NCI-H1436 (cell line): ENCODE measurements at places on chromosomes 7 and 10.

DNA sequence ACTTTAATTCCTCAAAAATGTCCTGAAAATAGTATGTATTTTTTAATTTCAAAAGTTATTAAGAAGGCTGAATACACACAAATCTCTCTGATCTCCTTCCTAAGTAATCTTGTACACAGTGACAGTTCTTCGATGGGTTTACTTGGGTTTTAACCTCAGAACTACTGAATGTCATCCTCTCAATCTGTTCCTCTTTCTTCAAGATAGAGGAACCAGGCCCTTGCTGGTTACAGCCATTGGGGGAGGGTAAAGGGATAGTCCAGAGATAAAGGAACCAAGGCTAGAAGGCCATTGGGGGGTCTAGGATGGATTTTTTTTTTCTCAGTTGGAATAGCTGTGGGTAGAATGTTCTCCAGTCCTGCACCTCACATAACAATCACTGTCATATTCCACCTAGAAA, 224.9 kb downstream of the SKIDA1 start:
- DNase-seq, result no peak

GRCh38 chr10:10865303-10865702, 152.4 kb upstream of the CELF2 start:
- DNase-seq, result no peak

- DNase-seq, result no peak
Observed at GRCh38 chr10:99296605-99297004, 32.6 kb upstream of the CNNM1 start.

GRCh38 chr7:28132959-28133870, 47.4 kb downstream of the JAZF1 start:
- no peak for DNase-seq

- DNase-seq, result no peak
Observed at GRCh38 chr7:72152161-72153131, 259.7 kb downstream of the CALN1 start.

GRCh38 chr7:98470485-98471240, 69.8 kb upstream of the BAIAP2L1 start:
- DNase-seq, result no peak

DNA sequence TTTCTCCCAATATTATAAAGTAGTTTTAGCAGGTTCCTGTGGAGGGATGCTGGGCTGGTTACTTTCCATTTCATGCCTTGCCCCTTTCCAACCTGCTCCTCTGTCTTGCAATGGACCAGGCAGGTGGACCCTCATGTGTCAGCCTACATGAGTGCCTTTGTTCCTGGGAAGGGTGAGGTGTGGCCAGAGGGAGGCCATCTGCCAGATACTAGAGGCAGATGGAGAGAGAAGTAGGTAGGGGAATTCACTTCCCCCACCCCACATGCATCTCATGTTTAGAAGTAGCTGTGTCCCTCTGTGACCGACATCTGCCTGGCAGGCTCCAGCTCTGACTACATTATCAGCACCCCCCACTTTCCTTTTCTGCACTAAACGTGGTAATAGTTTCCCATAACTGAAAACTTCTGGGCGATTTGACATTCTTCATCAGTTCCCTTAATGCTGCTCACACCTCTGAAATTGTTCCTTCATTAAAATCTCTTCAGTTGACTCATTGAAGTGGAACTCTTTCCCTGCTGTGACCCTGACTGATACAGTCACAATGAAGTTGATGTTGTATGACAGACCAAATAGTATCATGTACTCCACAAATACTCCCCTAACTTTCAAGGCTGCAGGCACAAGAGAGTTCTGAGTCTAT, 396.3 kb upstream of the FZD8 start:
- DNase-seq, result no peak

- DNase-seq, result no peak
Observed at GRCh38 chr10:90141791-90142190, 440.4 kb downstream of the KIF20B start.

DNA sequence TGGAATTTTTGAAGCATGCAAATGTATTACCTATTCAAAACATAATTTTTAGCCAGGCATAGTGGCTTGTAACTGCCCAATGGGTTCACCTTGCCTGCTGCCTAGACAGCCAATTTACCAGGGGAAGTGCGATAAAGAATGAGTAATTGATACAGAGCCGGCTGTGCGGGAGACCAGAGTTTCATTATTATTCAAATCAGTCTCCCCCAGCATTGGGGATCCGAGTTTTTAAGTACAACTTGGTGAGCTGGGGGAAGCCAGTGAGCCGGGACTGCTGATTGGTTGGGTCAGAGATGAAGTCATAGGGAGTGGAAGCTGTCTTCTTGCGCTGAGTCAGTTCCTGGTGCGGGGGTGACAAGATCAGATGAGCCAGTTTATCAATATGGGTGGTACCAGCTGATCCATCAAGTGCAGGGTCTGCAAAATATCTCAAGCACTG, 29.1 kb upstream of the NRBF2 start:
- no peak for DNase-seq

DNA sequence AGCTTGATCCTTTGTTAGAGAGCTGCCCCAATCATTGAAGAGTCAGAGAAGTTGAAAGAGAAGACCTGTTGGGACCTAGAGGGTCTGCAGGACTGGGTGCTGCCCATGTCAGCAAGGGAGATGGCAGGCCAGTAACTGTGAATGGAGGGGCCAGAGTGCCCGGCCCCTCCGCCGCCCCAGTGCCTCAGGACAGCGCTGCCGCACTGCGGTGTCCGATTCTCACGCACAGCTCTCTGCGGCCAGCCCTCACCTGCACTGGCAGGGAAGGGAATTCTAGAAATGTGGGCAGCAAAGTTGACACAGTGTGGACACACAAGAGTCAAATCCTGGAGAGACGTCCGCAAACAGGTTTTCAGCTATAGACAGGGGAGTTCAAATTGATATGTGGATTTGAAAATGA, 373.5 kb downstream of the TCERG1L start:
- DNase-seq, result no peak

GRCh38 chr10:69473304-69473990, 22.2 kb downstream of the TSPAN15 start:
- no peak for DNase-seq

DNA sequence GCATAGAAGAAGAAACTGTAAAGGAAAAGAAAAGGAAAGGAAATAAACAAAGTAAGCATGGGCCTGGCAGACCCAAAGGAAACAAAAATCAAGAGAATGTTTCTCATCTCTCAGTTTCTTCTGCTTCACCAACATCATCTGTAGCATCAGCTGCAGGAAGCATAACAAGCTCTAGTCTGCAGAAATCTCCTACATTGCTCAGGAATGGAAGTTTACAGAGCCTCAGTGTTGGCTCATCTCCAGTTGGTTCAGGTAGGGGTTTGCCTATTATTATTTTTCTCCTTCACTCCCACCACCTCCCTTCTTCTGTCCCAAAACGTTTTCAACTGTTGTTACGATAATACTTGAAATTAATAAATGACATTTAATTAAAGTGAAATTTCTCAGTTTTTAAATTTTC, 139.6 kb downstream of the MLLT10 start:
- DNase-seq, result no peak

DNA sequence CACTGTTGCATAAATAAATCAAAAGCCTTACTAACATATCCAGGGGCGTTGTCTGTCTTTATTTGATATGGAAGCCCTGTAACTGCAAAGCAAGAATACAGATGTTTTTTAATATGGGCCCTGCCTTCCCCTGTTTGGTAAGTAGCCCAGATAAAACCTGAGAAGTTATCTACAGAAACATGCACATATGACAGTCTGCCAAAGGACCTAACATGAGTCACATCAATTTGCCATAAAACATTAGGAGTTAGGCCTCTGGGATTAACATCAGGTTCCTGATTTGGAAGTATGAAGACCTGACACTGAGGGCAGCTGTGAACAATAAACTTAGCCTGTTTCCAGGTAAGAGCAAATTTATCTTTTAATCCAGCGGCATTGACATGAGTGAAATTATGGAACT, 1588.8 kb downstream of the REEP3 start:
- DNase-seq, result no peak

DNA sequence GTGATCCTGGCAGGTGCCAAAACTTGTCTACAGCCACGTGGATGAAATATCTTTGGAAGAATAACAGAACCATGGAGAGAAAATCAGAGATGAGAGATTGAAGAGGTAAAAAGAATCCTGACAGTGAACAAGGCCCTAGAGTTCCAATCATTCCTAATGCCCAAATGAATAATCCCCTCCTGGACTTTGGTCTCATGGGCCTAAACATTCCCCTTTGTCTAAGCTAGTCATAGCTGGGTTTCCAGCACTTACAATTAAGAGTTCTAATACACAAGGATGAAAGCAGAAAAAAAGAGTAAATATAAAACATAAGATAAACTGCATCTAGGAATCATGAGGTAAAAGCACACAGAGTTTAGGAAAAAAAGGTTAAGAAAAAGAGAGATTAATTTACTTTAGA, 40.2 kb downstream of the ARHGAP12 start:
- no peak for DNase-seq

DNA sequence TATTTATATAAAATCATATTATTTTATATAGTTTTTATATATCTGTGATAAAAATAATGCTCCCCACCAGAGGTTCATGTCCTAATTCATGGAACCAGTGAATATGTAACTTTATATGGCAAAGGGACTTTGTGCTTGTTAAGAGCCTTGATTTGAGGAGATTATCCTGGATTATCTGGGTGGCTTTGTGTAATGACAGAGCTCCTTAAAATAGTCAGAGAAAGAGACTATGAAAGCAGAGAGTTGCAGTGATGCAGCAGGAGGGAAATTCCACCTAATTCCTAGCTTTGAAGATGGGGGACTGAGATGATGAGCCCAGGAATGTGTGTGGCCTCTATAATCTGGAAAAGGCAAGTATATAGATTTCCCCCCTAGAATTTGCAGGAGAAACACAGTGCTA, 1034.2 kb upstream of the C7orf33 start:
- DNase-seq, result no peak

GRCh38 chr7:35754741-35755140, 46.1 kb upstream of the SEPTIN7 start:
- no peak for DNase-seq

- no peak for DNase-seq
Observed at GRCh38 chr10:75694790-75695189, 263.4 kb downstream of the LRMDA start.

DNA sequence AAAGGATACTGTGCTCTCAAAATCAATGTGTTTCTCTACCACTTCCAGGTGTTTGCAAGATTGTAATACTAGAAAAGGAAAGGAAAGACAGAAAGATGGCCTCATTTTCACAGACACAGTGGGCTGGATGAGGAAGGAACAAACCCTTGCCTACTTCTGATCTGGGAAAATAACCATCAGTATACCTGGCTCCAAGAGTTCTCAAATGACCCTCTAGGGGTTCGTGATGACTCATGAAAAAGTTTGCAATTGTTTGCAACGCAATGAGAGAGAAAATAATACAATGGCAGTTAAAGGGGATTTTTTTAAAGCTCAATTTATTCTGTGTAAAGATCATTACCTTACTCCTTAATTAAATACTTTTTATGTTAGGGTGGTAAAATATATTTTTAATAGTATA, 197.6 kb upstream of the INHBA start:
- no peak for DNase-seq

GRCh38 chr10:97071496-97071895, 114.3 kb downstream of the SLIT1 start:
- no peak for DNase-seq

- no peak for DNase-seq
Observed at GRCh38 chr7:35546691-35547429, 148.1 kb downstream of the HERPUD2 start.

DNA sequence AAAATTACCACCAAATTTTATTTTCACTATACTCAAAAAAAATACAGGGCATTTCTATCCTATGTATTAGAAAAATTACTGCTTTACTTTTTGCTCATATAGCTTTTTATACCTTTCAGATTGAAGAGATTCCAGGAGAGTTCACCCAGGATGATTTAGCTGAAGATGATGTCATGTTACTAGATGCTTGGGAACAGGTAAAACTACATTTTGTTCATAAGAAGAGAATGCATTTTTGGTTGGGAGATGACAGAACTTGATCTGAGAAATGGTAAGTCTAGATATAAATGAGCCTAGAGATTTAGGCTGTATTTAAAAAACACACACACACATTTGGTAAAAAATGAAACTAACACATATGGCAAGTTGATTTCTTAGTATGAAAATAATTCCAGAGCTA, 38.1 kb upstream of the ARL4A start:
- DNase-seq, result no peak

GRCh38 chr10:118698421-118698820, 56.3 kb downstream of the CACUL1 start:
- no peak for DNase-seq

DNA sequence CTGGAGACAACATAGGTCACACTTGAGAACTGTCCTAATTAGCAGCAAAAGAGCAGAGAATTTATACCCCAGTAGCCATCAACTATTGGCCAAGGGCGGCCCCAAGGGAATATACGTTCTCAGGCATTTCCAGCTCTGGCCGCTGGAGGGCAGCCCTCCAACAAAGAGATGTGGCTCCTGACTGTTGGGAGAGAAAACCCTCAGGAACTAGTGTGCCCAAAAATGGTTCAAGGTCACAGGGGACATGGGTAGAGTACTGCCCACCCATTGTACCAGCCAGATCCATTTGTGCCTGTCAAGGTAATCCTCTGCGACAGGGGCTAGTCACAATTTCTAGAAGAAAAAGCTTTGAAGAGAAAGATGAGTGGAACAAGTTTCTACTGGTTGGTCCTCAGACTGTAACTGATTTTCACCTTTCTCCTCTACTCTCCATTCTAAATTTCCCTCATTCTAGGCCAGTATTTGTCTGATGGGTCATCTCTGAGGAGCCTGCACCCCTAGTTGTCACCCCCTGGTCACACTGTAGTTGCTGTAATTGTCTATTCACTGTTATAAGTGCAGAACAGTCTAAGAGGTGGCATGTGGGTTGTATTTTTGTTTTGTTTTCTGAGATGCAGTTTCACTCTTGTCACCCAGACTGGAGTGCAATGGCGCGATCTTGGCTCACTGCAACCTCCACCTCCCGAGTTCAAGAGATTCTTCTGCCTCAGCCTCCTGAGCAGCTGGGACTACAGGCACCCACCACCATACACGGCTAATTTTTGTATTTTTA, 14.7 kb upstream of the C7orf33 start:
- DNase-seq, result peak; percentile 65

GRCh38 chr7:33964417-33965182, 59.3 kb downstream of the BMPER start:
- no peak for DNase-seq

GRCh38 chr7:28564033-28564432, 151.7 kb downstream of the CREB5 start:
- DNase-seq, result no peak

GRCh38 chr10:101725296-101726114, 30.5 kb upstream of the FBXW4 start:
- DNase-seq, result no peak

GRCh38 chr10:118220346-118220850, 121.7 kb downstream of the FAM204A start:
- DNase-seq, result no peak

- DNase-seq, result peak; percentile 58
Observed at GRCh38 chr10:63520500-63521415, at the start of gene REEP3. REEP3 (plus strand) TSS chr10:63521401; CDS start chr10:63521546, 145 bp downstream.

DNA sequence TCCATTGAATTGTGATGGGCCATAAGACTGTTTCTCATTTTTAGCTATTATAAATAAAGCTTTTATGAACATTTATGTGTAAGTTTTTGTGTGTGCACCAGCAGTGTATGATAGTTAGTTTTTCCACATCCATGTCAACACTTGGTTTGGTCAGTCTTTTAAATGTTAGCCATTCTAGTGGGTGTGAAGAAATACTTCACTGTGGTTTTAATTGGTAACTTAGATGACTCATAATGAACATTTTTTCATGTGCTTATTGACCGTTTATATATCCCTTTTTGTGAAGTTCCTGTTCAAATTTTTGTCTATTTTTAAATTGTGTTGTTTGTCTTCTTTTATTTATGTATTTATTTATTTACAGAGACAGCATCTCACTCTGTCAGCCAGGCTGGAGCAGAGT, 23.6 kb upstream of the PDK4 start:
- DNase-seq, result no peak
